ENCODE measurements at places on chromosomes 5 and 9.

- peak; percentile 78 for DNase-seq
These were observed 150.2 kb upstream of the PHYKPL start for GRCh38 chr5:178382754-178383164.

DNA sequence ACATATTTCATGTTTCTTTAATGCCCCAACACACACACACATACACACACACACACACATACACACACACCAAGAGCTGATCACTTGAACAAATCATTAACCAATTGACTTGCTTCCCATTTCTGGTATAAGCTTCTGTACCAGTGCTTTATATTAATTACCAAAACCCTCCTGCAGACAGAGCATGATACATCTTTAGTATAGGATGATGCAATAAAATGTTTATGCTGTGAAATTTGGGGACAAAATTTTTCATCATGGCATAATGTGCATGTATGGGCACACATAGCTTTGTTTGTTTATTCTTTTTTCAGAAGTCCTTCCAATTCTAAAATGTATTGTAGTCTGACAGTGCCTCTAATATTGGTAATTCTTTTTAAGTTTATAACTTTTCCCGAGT lies 34.5 kb downstream of the SLC1A3 start:
- no peak for DNase-seq

DNA sequence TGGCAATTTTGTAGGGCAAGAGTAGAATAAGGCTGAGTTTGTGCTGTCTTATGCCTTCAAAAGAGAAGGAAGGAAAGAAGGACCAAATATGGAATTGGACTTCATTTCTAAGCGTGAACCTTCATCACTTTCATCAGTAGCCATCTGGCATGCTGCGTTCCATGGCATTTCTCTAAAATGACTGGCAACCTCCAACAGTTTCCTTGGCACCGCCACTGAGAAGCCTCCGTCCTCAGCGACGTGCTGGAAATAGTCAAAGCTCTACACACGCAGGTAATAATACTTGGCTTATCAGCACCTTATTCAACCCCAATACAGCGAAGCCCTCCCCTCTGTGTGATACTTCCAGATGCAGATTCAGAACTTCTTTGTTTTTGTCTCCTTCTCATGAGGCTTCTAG lies 169.7 kb upstream of the CD180 start:
- no peak for DNase-seq

- DNase-seq = peak; percentile 5
These were observed 74.5 kb upstream of the PALM2AKAP2 start for GRCh38 chr9:109705515-109705914.

- DNase-seq = no peak
These were observed 127.1 kb downstream of the SMARCA2 start for GRCh38 chr9:2142212-2142611.
